Stimulated activated CD4-positive, alpha-beta T cell treated with anti-CD3 and anti-CD28 coated beads, Interleukin-15, amount 100 ng/mL, for 48 hours (primary cell): ENCODE measurements at places on chromosomes 12 and 14.

DNA sequence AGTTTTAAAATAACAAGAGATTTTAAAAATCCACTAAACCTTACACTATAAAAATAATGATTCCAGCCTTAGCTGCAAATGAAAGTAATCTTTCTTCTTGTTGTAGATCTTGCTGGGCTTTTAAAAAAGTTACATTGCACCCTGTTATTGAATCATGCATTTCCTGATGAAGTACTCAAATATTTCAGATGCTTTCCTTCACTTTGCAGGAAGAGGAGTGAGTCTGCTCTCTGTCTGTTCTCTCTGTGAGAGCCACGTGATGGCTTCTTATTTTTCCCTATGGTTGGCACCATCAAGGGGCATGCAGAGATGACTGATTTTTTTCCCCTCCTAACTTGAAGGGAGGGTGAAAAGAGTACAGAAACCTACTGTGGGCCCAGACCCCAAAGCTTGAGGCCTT, 262.7 kb downstream of the ATP23 start:
- DNase-seq: no peak

GRCh38 chr12:122999196-122999946, 18.9 kb downstream of the ARL6IP4 start:
- no peak for DNase-seq

GRCh38 chr12:49671031-49671765, 36.0 kb downstream of the FMNL3 start:
- DNase-seq: peak; percentile 24

DNA sequence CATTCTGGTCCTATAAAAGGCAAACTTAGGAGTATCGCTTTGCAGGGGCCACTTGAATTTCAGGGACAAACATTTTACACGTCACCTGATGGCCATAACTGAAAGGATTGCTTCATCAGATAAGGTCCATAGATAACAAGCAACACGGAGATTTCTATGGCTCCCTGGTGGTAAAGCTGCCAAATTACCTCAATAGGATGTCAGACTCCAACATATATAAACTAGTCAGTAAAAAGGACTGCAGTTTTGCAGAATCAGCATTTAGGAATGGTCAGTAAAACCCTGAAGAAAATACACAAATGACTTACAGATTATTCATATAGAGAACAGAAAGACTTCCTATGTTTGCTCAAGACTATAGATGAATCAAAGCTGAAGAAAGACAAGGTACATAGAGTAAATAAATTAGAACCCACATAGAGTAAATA, 66.1 kb upstream of the GRIP1 start:
- no peak for DNase-seq

DNA sequence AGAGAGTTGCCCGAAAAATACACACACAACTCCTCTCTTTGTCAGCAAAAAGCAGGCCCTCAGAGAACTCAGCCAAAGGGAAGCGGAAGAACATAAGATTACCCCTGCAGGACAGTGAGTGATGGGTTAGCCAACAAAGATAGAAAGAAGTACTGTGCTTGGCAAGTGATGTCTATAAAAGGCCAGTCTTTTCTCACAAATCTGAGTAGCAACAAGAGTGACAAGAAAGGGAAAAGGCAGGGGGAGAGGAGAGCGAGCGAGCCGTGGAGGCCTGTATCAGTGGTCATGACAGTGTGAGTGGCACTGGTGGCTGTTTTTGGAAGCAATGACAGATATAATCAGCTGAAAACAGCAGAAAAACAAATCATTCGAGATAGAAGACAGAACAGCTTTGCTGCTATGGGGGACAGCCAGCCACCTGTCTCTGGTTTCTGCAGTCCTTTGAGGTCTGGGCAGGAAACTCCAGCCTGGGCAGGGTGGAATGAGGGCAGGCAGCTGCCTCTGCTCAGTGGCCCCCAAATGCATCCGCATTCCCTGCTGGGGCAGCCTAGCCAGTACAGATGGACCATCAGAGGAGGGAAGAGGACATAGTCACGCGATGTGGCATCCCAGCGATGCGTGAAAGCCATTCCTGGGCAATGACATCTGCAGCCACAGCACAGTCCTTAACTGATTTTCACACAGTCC, 74.7 kb downstream of the TRIM9 start:
- no peak for DNase-seq

DNA sequence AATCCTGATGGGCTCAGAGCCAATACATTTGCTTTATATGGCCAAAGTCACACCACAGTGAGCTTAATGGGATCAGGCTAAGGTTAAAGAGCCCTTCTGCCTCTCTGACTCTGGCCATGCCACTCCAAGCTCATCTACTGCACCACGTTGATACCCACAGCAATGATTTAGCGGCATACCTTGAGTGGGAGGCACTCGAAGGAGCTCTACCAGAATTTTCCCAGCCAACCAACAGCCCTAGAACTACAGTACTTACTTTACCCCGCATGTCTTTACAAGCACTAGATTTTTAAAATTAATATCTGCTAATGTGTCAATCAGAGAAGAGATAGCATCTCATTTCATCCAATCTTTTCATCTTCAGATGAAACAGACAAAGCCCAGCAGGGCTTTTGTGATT, 300.5 kb downstream of the GRIN2B start:
- no peak for DNase-seq

GRCh38 chr12:71046215-71046614, 111.6 kb downstream of the TSPAN8 start:
- no peak for DNase-seq

DNA sequence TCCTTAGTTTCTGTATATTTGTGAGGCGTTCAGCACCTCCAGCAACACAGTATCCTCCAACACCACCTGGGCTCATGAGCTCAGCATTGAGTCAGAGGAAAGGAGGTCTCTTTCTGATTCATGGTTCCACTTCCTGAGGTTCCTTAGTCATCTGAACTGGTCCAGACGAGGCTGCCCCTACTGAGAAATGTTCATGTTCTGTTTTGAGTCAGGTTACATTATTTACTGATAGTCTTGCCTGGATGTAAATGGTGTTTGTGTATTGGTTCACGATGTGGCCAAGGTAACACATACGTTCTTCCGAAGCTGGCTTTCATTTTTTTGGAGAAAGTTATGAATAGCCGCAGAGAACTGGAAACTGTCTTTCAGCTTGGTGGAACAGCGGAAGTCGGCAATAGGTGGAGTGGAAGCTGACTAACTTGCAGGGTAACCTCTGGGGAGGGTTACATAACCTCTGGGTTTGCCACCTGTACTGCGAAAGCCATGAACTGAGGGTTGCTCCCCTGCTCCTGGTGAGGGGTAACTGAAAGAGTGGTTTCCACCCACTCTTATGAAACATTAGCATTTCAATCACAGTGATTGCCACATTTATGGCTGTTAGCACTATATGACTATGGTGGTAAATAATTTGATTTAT, 42.2 kb upstream of the MANSC4 start:
- DNase-seq: peak; percentile 63

- DNase-seq: no peak
Observed at GRCh38 chr12:11446372-11446771, 51.0 kb upstream of the PRB2 start.

DNA sequence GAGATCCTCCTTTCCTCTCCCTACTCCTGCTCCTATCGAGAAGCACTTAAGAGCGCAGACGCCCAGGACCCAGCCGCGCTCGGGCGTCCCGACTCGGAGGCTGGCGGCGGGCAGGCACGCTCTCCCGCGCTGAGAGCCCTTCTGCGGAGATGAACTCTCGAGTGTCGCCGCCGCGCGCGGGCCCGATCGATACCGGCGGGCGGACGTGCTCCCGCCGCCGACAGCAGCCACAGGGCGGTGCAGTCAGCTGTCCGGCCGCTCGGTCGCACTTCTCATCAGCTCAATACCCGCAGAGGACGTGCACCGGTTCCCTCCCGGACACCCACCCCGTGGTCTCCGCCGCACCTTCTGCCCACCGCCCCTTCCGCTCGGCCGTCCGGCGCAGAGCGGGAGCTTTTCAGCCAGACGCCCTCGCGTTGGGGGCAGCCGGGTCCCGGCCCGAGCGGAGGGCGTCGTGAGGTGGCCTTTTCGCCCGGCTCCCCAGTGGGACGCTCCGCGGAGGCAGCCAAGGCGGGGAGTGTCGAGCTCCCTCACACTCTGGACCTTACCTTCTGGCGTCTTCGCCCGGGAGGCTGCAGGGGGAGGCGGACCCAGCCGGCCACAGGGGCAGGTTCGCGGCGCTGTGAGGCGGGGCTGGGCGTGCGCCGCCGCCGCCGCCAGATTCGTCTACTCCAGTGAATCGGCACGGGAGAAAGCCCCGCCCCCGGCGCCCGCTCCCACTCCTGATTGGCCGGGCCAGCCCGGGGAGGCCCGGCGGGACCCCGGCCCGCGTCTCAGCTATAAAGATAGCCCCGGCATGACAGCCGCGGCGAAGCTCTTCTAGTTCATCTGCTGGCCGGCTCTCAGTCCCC, at the start of gene INSM2:
TSS of gene INSM2 (plus strand) at position 808 of the 851 bp plus-strand sequence. CDS start 89 bp downstream, outside the sequence.
- DNase-seq: peak; percentile 51

DNA sequence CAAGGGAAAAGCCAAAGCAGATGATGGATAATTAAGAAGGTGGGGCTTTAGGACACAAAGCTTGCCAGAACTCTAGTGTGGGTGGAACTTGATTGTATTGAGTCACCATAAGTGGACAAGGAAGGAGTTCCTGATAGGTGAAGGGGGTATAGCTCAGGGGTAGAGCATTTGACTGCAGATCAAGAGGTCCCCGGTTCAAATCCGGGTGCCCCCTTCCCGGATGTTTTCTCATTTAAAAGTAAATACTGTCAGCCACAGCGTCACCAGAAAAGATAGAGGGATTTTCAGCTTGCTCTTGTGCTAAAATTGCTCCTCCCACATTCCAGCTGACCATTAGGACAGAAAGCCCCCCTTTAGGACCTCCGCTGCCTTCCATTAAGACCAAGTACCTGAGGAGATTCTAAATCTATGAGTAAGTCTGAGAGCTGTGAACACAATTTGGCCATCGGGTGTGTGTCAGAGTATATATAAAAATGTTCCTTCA, 36.6 kb downstream of the DCAF4 start:
- no peak for DNase-seq
